ENCODE measurements at places on chromosomes 13 and 19.

DNA sequence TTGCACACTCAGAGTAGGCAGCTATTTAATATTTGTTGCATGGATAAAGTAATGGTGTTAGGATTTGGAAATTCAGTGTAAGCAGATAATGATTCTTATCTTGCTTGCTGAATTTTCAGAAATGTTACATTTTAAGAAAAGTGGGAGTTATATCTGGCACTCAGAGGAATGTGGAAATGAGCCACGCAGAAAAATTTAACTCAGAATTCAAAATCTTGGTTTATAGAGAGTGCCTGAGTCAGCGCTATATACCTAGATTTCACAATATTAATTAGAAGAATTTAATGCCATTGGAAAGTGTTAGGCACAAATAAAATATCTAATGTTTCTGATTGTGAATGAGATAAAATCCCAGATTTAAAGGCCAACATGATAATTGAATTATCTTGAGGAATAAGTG, 96.3 kb downstream of the GPR12 start:
- no peak for DNase-seq

- no peak for DNase-seq
Observed at GRCh38 chr13:26019881-26020870, 31.6 kb downstream of the SHISA2 start.

GRCh38 chr13:89343165-89343564, 1672.0 kb downstream of the SLITRK5 start:
- no peak for DNase-seq

DNA sequence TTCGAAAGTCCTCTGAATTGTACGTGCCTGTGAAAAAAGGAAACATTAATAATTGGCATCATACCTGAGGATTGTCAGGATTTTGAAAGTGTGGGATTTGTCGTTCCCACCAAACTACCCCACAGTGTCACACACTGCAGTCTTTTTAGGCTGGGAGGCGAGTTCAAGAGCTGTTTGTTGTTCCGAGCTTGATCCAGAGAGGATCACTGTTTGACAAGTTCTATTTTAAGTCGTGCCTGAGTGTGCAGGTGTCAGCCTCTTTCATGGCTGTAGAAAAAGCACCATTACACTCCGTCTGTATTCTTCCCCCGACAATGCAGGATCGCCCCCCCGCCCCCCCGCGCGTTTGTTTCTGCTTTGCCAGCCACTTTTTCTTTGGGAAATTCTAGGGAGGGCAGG, 635 bp upstream of the NBEA start:
- DNase-seq = no peak

- no peak for DNase-seq
Observed at GRCh38 chr13:48652851-48653471, 768 bp upstream of the CYSLTR2 start.

GRCh38 chr13:22903301-22903700, 277.5 kb upstream of the SGCG start:
- DNase-seq = no peak

GRCh38 chr13:59663707-59664106, 500.0 kb downstream of the DIAPH3 start:
- no peak for DNase-seq

DNA sequence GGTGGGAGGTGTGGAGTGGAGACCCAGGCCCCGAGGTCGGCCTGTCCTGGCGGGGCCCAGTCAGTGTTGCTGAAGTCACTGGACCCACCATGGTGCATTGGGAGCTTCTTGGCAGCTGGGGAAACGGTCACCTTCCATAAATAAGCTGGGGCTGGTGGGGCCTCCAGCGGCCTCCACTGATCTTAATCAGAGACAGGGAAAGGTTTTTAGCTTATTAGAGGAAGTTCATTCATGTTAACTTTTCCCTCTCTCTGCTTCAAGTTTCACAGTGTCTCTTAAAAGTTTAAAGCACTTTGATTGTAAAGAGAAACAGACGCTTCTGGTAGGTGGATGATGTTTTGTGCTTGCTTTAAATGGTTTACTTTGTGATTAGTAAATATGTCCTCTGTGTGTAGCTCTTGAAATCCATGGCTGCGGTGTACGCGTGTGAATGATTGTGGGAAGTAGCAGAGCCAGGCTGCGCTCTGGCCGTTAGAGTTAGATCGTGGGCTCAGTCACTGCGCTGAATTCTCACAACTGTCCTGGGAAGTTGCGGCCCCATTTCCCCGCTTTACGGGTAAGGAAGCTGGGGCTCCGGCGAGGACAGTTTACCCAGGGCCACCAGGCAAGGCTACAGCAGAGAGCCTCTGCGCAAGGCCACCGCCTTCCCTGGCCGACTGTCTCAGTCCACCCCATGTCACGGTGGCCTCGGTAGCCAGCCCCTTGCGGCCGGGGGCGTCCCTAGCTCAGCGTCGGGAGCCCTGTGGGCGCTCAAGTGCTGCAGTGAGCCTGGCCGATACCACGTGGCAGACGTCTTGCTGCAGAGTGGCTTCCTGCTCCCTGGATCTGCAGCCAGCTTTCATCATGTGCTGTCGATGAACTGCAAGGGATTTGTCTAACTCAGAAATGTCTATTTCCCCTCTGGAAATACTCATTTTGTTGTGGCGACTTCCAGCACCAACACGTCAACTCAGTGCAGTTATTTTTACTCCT, 16.5 kb upstream of the NDUFS7 start:
- no peak for DNase-seq

DNA sequence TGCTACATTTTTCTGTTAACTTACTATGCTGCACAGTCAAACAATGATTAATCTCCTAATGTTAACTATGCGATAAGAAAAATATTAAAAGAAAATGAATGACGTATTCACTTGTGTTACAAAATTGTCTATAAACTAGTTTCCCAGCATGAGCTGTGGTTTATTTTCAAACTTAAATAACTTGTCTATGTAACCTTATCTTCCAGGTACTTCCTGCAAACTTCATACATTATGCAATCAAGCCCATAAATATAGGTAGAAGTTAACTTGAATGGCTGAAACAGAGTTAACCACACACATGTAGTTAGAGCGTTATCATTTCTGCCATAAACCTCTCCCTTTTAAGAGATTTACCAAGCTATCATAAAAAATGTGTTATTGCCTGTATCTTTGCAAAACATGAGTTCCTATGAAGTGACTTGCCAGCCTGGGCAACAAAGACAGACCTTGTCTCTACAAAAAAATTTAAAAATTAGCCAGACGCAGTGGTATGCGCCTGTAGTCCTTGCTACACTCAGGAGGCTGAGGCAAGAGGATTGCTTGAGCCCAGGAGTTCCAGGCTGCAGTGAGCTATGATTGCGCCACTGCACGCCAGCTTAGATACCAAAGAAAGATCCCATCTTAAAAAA, 17.7 kb upstream of the KLF5 start:
- DNase-seq = no peak

DNA sequence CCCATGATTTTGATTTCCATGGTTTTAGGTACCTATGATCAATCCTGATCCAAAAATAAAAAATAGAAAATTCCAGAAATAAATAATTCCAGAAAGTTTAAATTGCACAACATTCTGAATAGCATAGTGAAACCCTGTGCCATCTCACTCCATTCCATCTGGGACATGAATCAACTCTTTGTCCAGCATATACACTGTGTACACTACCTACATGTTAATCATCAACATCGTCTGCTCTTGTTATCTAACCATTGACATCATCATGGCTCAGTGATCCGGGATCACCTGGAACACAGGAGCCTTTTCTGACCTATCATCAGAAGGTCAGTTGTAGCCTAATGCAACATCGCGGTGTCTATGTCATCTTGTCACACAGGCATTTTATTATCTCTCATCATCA, 75.6 kb downstream of the MYO16 start:
- no peak for DNase-seq

DNA sequence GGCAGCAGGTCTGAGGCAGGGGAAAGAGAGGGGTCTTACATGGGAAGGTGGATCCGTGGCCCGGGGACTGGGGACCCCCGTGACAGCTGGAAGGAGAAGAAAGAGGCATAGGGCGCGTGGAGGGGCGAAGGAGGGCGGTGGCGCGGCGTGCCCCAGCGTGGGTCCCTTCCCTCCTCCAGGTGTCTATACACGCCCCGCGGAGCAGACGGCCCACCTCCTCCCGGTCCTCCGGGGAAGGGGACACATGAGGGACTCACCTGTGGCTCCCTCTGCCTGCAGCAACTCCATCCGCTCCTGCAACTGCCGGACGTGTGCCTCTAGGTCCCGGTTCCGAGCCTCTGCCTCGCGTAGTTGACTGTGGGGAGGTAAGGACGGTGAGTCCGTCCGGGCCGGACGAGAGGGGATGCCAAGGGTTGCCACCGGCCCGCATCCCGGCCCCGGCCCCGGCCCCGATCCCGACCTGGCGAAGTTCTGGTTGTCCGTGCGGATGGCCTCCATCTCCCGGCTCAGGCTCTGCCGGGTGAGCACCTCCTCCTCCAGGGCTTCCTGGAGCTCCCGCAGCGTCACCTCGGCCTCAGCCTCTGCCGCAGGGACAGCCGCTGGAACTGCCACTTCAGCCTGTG, 2.4 kb upstream of the SIX5 start:
- DNase-seq = no peak

- DNase-seq = peak; percentile 64
Observed at GRCh38 chr19:54674021-54674617, 11.3 kb downstream of the LILRB4 start.

- DNase-seq = no peak
Observed at GRCh38 chr13:107681600-107681999, 533.7 kb downstream of the LIG4 start.

DNA sequence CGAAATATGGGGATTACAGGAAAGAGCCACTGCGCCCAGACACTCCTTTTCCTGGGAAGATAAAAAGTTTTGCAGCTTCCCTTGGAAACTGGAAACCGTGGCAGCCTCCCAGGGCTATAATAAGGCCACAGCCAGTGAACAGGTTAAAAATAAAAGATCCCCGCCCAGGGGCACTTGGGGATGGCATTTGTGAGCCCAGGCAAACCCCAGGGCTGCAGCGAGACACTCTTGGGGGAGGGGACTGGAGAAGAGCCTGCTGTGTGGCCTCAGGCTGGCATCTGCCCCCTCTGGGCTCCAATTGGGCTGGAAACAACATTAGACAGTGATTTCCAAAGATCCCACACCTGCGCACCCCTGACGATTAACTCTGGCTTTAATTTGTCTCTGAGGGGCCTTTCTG, 11.2 kb downstream of the FEM1A start:
- DNase-seq = no peak

GRCh38 chr19:15479391-15480345, at the start of gene PGLYRP2:
PGLYRP2 (minus strand) TSS chr19:15479501; CDS start chr19:15479371, 130 bp downstream.
- DNase-seq = no peak

DNA sequence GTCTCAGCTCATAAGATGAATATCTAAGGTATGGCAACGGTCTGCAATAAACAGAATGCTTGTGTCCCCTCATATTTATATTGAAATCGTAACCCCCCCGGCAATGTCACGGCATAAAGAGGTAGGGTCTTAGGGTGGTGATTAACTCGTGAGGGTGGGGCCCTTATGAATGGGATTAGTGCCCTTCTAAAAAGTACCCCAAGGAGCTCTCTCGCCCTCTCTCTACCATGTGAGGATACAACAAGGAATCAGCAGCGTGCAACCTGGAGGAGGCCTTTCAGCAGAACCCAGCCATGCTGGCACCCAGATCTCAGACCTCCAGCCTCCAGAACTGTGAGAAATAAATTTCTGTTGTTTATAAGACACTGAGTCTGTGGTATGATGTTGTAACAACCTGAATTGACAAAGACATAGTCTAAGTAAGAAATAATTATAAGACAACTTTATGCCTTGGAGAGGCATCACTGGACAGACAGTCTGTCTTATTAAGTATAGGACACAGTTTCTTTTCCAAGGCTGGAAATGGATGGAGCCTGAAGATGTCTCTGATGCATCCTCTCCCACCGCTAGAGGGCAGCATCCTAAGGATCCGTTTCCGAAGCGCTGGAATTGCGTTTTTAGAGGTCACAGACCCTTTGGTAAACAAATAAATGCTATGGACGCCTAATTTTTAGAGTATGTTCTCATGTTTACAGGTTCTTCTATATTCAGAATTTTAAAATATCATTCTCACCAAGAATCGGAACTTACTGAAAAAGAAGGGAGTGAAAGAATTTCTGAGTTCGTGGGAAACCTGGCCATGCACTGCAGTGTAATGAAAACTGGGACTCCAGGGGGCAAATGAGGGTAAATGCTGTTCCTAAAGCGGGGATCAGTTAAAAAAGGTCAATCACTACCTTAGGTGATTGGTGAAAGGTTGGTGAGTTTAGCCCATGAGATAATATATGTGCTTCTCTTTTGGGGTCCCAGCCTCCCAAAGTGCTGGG, 13.3 kb upstream of the LEUTX start:
- peak; percentile 45 for DNase-seq

- DNase-seq = no peak
Observed at GRCh38 chr13:85797311-85797710, 1.9 kb downstream of the SLITRK6 start.

DNA sequence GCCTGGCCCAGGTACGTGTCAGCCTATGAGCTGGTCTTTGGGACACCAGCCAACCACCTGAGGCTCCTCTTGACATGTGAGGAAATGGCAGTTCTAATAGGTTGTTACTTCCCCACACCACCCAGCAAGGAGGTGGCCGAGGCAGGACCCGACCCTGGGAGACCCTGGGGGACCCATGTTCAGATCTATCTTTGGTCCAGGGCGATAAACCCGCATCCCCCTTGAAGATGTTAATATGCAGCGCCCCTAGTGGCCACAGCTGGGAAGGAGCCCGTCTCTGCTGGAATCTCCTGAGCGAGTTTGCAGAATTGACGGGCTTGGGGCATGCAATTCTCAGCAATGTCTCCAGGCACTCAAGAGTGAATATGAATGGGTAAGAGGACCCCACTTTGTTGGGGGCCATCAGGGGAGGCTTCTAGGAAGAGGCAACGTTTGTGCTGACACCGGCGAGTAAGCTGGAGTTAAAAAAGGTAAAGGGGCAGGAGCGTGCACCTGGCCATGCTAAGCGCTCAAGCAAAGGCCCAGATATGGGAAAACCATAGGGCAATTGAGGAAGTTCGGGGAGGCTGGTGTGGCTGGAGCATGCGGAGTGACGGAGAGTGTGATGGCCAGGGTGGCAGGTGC, 1.5 kb upstream of the MYO1F start:
- peak; percentile 87 for DNase-seq

DNA sequence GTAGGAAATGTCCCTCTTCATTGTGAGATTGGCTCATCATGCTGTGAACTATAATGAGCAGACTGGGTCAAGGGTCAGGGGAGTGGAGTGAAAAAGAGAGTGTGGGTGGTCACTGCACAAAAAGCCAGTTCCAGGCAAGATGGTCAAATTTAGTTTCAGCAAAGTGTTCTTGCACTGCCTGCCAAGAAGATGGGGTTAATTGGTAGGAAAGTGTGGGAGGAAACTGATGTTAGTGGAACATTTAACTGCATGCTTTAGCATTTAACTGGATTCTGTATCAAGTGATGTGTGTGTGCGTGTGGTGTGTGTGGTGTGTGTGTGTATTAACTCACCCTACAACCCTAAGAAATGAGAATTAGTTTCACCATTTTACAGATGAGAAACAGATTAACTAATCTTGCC, 131.6 kb downstream of the COG6 start:
- DNase-seq = no peak

GRCh38 chr13:97300871-97301270, 78.7 kb downstream of the MBNL2 start:
- DNase-seq = no peak

DNA sequence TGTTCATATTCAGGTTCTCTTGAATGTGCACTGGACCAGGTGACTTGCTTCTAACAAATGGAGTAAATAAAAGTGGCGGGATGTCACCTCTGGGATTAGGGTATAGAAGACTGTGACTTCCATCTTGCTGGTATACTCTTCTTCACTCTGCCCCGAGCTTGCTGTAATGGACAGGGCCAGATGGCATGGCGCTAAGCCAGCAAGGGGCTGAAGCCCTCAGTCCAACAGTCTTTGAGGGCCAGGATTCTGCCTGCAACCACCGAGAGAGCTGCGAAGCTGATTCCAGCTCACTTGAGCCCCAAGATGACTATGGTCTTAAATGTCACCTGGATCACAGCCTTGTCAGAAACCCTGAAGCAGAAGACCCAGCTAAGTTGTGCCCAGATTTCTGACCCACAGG, 600.0 kb downstream of the FGF9 start:
- DNase-seq = no peak
